ENCODE measurements at places on chromosomes 6 and 20.

GRCh38 chr6:44327760-44328159 is 14.6 kb upstream of the AARS2 start:
- no peak for DNase-seq

- no peak for DNase-seq
These were observed 20.9 kb upstream of the PNPLA1 start for GRCh38 chr6:36248980-36249379.

DNA sequence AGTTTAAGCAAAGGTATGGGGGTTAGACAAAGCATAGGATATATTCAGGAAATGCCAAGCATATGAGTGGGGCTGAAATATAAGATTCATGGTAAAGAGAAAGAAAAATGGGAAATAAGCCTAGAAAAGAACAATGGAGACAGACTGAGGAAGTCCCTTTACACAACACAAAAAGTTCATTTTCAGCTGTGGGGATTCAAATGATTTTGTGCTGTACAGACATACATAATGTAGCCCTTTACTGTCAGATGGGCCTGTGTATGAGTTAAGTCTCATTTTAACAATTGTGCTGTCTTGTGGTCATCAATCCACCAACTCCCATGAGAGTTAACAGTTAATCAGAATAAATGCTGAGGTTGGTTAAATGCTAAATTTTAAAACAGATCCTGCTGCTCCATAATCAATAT is 37.2 kb downstream of the REV3L start:
- DNase-seq = no peak

- DNase-seq = no peak
These were observed 30.8 kb upstream of the FILIP1 start for GRCh38 chr6:75524322-75524972.

- no peak for DNase-seq
These were observed 127.1 kb upstream of the MLIP start for GRCh38 chr6:53984163-53984562.

DNA sequence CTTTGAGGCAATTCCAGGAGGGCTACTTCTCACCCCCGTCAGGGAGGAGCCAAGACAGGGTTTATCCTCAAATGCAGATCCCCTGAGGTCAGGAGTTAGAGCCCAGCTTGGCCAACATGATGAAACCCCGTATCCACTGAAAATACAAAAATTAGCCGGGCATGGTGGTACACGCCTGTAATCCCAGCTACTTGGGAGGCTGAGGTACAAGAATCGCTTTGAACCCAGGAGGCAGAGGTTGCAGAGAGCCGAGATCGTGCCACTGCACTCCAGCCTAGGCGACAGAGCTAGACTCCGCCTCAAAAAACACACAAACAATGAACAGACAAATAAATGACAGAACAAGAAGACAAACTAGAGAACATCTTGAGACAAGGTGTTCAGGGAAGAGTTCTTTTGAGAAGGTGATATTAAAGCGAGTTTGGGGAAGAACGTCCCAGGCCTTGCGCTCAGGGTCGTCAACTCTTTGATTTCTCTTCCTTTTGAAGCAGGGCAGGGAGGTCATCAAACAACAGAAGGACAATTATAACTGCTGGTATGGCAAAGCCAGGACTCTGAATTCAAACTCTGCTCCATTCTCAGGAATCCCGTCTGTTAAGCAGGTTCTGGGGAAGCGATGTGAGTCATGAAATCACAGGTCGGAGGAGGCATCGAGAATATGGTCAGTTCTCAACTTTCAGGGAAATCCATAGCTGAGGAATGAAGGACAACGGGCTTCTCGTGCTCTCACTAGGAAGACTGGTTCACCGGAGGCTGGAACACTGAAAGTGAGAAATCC is 1.4 kb upstream of the RALY start:
- no peak for DNase-seq

DNA sequence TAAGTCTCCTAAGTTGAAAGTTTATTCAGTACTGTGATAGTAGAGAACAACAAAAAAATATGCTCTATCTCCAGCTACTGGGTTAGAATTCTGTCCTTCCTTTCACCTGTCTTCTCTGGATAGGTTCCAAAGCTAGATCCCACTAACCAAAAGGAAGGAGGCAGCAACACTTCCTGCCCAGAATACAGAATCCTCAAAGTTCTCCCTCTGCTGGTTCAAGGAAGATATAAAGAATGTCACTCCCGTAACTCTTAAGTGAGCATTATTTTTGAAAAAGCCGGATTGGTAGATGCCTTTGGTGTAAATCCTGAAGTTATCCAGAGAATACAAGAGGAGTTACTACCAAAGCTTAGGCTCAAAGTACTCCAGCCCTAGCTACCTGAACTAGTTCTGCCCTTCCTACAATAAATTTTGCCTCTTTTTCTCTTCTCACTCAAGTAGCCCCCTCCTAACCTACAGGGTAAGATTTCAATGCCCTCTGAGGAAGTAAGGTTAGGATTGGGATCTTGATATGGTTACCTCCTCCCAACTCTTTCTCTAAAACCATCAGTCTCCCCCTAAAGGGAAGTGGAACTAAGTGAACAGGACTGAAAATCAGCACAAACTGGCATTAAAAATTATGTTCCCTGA is 26.0 kb upstream of the CRIP3 start:
- no peak for DNase-seq

DNA sequence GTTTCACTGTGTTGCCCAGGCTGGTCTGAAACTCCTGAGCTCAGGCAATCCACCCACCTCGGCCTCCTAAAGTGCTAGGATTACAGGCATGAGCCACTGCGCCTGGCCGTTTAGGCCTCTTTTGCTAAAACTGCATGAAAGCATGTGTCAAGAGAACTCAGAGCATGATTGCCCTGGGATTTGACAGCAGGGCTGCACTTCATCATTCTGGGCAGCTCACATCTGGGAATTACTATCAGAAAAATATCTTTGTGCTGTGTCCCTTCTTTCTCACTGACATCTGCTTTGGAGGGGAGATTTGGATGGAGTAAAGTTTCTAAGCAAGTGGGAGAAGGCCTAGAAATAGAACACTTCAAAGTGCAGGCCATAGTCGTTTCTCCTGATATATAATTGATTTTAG is 59.6 kb upstream of the EIF2S2 start:
- DNase-seq = no peak

- no peak for DNase-seq
These were observed 877.3 kb upstream of the MAP3K7 start for GRCh38 chr6:91464201-91464600.

DNA sequence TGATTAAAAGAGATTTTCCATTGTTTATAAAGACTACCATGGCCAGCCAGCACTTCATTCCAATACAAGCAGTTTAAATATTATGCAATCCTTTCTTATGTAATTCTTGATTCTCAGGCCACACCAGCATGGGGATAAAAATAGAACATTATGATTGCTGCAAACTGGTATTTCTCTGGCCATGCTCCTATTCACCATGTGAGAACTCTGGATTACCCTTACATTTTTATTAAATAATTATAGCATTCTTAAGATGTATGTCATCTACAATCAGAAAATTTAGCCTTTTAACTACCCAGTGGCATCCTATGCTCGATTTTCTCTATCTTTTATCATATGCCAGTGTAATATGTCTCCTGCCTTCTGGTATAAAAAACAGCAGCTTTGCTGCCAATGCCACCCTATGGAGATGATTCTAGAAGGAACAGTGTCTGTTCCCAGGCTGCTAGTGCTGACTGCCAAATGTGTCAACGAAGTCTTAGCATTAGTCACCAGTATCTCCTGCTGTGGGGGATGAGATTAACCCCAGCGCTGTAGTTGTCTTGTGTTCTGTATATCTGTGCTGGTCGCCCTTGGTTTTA is 501.4 kb downstream of the BCKDHB start:
- DNase-seq = no peak

- DNase-seq = no peak
These were observed 66.0 kb upstream of the TXNDC5 start for GRCh38 chr6:7976485-7977056.

DNA sequence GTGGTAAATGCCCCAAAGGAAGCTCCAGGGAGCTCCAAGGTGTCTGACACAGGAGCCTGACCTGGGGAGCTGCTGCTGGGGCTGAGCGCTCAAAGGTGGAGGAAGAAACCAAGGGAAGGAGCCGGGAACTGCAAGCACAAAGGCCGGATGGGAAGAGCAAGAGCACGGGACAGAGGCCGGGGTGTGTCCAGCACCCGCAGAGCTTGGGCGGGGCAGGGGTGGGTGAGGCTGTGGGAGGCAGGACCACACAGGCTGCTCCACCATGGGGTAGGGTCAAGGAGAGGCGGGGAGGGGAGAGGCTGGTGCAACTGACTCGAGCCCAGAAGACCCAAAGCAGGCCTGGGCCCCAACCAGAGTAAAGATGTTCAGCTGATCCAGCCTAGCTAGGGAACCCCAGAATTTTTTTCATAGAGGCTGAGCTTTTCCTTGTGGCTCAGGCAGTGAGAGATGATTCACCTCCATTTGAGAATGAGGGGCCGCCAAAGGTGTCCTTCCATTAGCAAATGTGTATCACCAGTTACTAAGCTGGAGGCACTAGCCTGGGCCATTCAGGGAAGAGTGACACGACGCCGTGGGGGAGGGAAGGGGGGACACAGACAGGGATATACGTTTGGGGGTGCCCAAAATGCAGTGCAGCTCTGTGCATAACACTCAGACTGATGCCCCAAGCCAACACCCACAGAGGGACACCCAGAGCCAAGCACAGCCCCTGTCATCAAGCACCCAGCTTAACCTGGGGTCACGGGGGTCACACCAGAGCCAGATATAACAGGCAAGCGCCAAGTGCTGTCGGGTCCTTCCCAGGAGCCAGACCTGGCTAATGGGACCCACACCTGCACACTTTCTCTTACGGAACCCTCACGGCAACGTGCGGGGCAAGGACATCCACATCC is 21.3 kb upstream of the TLDC2 start:
- DNase-seq = no peak

GRCh38 chr6:90471263-90471662 is 115.6 kb downstream of the MAP3K7 start:
- DNase-seq = no peak
